NCI-H2081 treated with DMSO at 0.1 percent for 48 hours (cell line): ENCODE measurements at places on chromosomes 6 and 20.

- no peak for DNase-seq
These were observed 99.6 kb downstream of the OGFRL1 start for GRCh38 chr6:71388068-71388744.

- no peak for DNase-seq
These were observed 65.3 kb downstream of the PRR18 start for GRCh38 chr6:166242888-166243287.

DNA sequence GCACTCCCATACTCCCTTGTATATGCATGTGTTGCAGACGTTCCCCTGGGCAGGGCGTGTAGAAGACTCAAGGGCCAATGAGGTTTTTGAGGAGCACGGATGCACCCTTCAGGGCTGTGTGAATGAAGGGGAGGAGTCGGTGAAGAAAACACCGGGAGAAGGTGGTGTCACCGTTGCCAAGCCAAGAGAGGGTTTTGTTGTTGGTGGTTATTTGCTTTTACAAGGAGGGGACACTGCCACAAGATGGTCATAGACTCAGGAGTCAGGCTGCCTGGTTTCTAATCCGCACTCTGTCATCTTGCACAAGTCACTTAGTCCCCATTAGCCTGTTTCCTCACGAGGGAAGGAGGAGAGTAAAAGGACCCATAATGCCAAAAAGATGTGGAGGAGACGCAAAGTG lies 124.0 kb downstream of the PXDC1 start:
- no peak for DNase-seq

- no peak for DNase-seq
These were observed 136.5 kb upstream of the CDH4 start for GRCh38 chr20:61115364-61116065.

GRCh38 chr20:35305682-35306556 lies 13.7 kb upstream of the FAM83C start:
- DNase-seq, result no peak

- no peak for DNase-seq
These were observed 13.6 kb upstream of the TTLL2 start for GRCh38 chr6:167311286-167311685.

DNA sequence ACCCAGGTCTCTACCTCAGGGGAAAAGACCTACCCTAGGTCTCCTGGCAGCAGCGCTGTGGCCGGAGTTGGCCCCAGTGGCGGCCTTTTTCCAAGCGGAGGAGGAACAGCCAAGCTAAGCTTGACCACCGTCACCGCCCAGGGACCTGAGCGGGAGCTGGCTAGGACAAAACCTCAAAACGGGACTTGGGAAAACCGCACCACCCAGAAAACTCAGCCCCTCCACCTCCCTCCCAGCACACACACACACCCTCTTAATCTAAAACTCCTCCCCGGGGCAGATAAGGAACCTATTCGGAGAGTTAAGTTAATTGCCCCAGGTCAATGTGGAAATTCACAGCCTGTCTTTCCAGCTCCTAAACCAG lies 2.7 kb upstream of the TRERF1 start:
- no peak for DNase-seq

- no peak for DNase-seq
These were observed 9.9 kb upstream of the UST start for GRCh38 chr6:148736774-148737412.

DNA sequence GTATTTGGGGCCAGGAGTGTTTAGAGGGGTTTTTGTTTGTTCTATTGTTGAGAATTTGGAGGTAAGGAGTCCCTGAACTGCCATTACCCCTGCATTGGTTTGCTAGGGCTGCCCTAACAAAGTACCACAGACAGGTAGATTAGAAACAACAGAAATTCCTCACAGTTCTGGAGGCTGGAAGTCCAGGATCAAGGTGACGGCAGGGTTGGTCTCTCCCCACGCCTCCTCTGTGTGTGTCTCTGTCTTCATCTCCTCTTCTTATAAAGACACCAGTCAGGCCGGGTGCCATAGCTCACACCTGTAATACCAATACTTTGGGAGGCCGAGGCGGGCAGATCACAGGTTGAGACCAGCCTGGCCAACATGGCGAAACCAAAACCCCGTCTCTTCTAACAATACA lies 97.1 kb upstream of the FAM8A1 start:
- DNase-seq, result no peak

DNA sequence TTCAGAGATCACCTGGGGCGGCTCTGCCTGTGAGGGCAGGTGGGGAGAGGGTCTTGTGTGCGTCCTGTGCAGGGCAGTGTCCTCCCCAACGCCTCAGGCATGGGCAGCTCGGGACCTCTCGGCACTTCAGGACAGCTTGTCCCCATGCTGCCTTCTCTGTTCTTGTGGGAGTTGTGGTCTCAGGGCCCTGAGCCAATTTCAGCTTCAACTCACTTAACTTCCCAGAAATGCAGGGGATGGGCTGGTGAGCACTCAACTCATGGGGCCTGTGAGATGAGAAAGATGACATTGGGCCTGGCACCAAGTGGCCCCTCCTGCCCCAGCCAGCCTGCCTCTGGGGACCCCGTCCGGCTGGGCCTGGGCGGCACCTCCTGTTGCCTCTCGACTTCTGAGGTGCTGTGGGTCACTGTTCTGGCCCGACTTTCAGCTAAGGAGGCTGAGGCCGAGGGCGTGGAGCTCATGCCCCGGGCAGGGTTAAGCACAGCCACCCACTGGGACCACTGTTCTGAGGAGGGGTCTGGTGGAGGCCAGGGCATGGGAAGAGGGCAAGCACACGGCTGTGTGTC lies 6.7 kb downstream of the RGS19 start:
- DNase-seq, result no peak

GRCh38 chr6:137878029-137878428 lies 11.0 kb downstream of the TNFAIP3 start:
- DNase-seq, result no peak

DNA sequence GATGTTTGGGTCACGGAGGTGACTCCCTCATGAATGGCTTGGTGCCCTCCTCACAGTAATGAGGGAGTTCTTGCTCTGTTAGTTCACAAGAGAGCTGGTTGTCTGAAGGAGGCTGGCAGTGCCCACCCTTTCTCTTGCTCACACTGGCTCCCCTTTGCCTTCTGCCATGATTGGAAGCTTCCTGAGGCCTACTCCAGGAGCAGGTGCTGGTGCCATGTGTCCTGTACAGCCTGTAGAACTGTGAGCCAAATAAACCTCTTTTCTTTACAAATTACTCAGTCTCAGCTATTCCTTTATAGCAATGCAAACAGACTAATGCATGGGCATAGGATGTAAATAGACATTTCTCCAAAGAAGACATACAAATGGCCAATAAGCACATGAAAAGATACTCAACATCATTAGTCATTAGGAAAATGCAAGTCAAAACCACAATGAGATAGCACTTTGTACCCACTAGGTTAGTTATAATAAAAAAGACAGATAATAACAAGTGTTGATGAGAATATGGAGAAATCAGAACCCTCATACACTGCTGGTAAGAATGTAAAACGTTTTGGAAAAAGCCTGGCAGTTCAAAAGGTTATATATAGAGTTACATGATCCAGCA lies 17.7 kb downstream of the C20orf203 start:
- DNase-seq, result no peak

DNA sequence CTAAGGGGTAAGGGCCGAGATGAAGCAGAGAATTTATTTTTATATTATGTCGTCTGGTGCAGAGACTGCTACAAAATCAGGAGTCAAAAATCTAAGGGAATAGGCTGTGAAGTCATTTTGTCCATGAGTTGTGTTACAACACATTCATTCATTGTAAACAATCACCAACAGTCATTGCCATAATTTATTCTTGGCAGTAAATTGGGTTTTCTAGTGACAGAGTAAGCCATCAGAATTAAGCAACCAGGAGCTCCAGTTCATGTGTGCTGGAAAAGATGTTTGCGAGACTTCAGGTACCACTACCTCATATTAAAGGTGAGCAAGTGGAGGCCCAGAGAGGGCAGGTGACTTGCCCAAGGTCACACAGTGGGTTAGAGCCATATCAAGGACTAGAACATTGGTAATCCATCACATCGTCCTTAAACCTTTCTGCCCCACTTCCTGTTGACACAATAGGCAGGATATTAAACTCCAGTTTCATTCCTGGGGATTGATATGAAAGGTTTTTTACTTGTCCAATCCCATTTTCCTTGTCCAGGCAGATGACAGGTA lies 46.0 kb downstream of the E2F3 start:
- no peak for DNase-seq

GRCh38 chr6:9380568-9380967 lies 945.2 kb upstream of the SLC35B3 start:
- no peak for DNase-seq
